ENCODE measurements at places on chromosomes 16 and 17. TPM values are rescaled to one million over a fixed set of nuclear protein-coding genes. Genes with fewer than 3 reads are reported as not detected.

DNA sequence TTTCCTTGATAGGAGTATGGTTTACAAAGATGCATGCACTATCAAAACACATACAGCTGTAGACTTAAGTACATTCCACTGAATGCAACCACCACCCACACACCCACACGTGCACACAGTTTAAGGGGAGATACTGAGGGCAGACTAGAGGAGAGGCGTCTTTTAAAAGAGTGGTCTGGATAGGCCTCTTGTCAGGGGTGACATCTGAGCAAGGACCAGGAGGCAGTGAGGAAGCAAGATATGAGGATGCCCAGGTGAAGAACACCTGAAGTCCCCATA lies 12.6 kb downstream of the MPHOSPH6 start:
- DNase-seq = no peak

- no peak for DNase-seq
These were observed 13.3 kb upstream of the OR1F1 start for GRCh38 chr16:3174618-3175148.

DNA sequence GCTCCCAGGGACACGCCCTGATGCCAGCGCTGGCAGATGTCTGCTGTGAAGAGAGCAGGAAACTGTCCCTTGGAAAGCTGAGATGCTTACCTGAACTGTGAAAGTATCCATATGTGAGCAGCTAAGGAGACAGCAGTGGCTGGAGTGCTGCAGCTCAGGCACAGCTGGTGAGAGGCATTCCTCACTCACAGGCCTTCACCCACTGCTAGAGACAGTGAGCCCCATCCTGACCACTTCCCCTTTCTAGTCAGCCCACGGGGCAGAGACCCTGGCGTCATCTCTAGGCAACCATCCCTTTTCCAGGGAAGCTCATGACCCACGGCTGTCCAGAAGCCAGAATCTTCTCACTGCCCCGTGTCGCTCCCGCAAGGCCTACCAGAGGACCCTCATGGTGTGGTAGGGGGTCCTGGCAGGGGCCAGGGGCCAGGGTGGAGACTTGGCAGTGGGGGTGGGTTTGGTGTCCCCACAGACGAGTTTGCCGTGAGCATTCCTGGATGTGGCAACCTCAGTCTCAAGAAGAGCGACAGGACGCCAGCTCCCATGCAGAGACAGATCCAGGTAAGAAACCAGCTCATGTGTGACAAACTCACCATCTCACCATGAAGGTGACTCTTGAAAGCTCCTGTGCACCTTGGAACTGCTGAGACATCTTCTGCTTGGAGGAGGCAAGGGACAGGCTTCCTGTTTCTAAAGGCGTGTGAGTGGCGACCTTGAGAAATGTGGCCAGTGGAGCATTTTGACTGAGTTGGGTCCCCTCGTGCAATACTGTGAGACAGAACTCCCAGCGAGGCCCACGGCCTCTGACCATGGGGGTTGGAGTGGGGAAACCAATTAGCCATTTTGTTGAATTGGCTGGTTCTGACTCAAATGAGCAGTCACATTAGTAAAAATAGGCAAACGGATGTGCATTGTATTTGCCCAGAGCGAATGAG lies at the start of gene SCIMP:
Gene SCIMP (minus strand): TSS at position 216 of the 932 bp plus-strand sequence. CDS start 105 bp downstream, at position 111.
- DNase-seq = no peak

CCL15 gene
- polyA plus RNA-seq = not detected

- DNase-seq = no peak
These were observed 24.5 kb downstream of the BEAN1 start for GRCh38 chr16:66451548-66451947.

GRCh38 chr17:39775031-39775430 lies 37.3 kb downstream of the GRB7 start:
- no peak for DNase-seq

- DNase-seq = no peak
These were observed 4.6 kb upstream of the DRC7 start for GRCh38 chr16:57689762-57690558.

GRCh38 chr17:37766971-37767370 lies 22.1 kb upstream of the HNF1B start:
- no peak for DNase-seq

PIK3R5 gene
- 1.3 TPM for polyA plus RNA-seq

GRCh38 chr16:3274947-3275346 lies 8.3 kb upstream of the ZNF263 start:
- no peak for DNase-seq

DNA sequence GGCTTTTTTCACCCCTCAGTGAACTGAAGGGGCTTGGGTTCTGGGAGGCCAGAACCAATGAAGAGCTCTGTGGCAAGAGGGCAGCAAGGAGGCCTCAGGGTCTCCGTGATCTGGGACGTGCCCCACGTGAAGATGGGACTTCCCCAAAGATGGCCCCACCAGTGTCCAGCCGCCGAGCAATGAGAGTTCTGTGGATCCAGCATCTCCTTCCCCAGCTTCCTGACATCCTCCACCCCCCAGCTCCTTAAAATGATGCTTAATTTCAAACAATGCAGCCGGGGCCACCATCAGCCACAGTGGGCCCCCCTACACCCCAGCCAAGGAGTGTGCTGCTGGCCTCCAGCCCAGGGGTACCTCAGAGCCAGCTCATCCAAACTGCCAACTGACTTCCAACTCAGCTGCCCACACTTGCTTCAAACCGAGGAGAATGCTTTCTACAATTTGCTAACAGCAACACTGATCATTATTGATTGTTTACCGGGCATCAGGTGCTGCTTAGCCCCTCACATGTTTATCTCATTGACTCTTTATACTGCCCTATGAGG lies 5.9 kb upstream of the SPPL2C start:
- no peak for DNase-seq

NOB1 gene
- 47.0 TPM for polyA plus RNA-seq

DNA sequence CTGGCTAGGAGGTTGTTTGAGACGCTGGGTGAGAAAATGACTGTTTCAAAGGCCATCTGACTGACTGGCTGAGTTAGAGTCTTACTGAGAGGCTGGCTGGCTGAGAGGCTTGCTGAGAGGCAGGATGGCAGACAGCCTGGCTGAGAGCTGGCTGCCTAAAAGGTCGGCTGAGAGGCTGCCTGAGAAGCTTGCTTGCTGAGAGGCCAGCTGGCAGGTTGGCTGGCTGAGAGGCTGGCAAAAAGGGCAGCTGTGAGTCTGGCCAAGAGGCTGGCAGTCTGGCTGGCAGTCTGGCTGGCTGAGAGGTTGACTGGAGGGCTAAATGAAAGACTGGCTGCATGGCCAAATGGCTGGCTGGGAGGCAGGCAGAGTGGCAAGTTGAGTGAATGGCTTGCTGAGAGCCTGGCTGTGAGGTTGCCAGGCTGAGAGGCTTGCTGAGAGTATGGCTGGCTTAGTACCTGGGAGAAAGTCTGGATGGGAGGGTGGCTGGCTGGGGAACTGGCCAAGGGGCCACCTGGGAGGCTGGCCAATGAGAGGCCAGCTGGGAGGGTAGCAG lies 35.3 kb upstream of the ACSM2B start:
- no peak for DNase-seq

CDH13 gene
- polyA plus RNA-seq = 49.6 TPM

DNA sequence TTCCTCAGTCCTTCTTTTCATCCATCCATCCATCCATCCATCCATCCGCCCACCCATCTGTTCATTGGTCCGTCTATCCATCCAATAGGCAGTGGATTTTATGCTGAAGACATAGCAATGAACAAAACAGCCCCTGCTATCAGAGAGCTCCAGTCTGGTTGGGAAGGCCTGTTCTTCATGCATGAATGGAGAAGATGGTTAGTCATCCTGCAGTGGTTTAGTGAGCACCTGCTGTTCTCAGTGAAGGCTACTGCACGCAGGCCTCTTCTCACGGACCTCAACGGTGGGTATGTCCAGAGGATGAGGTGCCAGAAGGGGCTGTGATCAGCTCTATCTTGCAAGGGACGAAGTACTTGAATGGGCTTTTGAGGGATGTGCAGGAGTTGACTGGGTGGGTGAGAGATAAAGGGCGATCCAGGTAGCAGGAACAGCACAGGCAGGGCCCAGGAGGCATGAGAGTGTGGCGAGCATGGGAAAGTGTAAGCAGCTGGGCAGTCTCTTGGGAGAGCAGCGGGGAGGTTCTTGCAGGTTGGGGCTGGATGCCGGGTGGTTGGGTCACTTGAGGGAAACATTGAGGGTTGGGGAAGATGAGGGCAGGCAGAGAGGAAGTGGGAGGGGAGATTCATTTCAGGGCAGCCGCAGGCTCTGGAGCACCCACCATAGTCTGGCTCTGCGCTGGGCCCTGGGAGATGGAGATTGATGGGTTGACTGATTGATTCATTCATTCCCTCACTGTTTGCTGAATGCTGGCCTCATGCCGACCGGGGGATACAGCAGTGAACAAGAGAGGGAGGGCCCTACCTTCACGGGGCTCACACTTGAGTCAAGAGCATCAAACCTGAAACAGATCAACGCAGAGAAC lies 115.0 kb upstream of the CIBAR2 start:
- DNase-seq = no peak

DNA sequence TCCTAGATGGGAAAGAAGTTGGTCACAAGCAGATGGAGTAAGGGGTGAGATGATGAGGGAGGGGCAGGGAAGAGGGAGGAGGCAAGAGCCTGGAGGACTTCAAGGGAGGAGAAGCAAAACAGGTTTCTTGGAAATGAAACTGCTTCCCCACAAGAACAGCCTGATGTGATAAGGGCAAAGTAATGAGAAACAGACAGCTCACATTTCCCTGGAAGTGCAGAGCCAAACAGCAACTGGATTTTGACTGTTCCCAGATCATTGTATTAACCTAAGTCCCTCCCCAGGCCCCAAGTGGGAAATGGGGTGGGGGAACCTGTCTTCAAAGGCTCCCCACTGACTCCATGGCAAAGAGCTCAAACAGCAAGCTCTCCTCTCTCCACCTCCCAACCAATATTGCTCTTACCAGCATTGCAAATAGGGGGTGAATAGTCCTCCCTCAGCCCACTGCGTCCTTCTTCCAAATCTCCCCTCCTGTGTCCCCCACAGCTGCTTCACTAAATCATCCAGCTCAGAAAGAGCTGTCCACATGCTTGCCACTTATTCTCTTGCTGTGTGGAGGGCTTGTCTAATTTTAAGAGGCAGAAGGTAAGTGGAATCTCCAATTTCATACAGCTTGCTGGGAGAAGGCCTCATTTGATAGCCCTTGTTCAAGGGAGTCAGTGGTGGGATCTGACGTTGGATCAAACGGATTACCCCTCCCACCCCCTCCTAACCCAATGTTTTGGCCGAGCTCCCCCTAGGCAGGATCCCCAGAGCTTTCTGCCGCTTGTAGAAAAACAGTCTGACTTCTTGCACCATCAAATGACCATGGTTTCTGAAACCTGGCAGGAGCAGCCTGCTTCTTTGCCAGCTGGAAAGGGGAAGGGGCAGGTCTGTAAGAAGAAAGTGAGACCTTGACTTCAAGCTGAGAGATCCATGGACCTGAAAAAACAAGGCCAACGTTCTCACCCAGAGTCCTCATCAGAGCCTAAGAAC lies 56.3 kb upstream of the SMIM36 start:
- DNase-seq = no peak

CDH8 gene
- polyA plus RNA-seq = 1.4 TPM

- DNase-seq = no peak
These were observed 94.0 kb downstream of the VAT1L start for GRCh38 chr16:77882358-77882757.

DEXI gene
- polyA plus RNA-seq = 56.9 TPM
